CD4-positive, alpha-beta T cell treated with Interleukin-15 for 4 hours (primary cell): ENCODE measurements at places on chromosomes 3 and 15.

- peak; percentile 23 for DNase-seq
These were observed 11.7 kb upstream of the WNT7A start for GRCh38 chr3:13891492-13892073.

GRCh38 chr15:64636556-64636955 lies 138.8 kb downstream of the RBPMS2 start:
- no peak for DNase-seq

- DNase-seq = no peak
These were observed 16.2 kb upstream of the BAHD1 start for GRCh38 chr15:40424483-40425115.

- DNase-seq = no peak
These were observed 86.7 kb upstream of the LIMD1 start for GRCh38 chr3:45507820-45508317.

DNA sequence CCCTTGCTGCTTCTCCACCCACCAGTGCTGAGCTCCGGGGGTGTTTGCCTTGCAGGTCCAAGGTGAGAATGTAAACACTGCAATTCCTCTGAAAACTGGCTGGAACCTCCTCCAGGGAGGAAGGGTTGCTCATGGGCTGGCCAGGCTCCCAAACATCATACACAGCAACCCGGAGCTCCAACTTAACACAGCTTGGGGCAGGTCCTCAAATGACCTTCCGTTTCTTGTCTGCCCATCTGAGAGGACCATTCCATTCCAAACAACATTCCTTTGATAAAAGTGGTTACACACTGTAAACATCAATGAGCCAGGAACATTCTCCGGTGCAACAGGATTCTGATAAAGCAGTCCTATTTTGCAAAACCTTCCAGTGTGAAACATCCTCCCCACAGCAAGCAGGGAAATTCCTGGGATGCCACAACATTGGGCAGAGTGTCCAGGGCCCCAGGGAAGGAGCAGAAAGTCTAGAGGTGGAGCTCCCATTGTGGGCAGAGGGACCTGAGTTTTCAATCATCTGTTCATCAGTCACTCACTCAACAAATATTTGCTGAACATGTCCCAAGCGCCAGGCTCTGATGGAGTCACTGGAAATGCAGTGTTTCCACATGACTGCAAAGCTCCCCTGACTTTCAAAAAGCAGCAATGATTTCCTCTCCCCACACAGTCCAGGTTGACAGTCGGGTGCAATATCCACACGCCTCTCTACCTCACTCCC lies 7.3 kb upstream of the HEG1 start:
- no peak for DNase-seq

GRCh38 chr15:39494462-39494861 lies 86.4 kb upstream of the THBS1 start:
- DNase-seq = no peak

GRCh38 chr3:181756645-181757297 lies 45.0 kb downstream of the SOX2 start:
- no peak for DNase-seq

- DNase-seq = no peak
These were observed 5.6 kb upstream of the CLEC3B start for GRCh38 chr3:45020534-45020933.

DNA sequence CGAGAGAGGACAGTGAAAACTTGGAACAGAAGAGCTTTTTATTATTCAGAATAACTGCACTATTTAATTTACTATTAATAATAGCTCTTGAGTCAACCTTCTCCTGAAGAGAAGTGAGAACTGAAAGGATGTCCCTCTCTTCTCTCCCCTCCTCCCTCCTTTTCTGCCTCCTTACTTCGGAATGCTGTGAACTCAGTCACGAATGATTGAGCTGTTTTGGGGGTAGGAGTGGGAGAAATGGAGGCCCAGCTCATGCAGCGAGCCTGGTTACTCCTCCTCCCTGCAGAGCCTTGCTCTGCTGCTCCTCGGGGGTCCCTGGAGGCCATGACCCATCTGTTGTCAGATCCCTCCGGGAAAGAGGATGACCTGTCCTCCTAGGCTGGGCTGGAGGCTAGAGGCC lies 20.3 kb upstream of the INSYN1 start:
- DNase-seq = no peak

DNA sequence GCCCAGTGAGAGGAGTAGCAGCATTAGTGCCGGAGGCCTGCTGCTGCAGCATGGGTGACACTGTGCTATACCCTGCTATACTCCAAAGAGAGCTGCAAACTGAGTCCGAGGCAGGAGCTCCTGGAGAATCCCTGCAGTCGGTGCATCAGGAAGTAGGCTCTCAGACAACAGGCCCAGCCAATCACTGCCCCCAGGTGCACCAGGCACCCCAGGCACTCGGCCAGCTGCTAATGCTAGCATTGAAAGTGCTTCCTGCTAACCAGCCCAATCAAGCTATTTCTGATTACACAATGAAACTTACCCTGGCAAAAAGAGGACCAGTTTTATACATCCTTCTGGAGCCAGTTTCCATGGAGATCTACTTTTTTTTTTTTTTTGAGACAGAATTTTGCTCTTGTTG lies 45.6 kb upstream of the IREB2 start:
- DNase-seq = no peak

GRCh38 chr15:34039790-34040113 lies 748 bp upstream of the AVEN start:
- peak; percentile 2 for DNase-seq

GRCh38 chr15:90049030-90049429 lies 47.9 kb downstream of the ZNF710 start:
- DNase-seq = no peak

DNA sequence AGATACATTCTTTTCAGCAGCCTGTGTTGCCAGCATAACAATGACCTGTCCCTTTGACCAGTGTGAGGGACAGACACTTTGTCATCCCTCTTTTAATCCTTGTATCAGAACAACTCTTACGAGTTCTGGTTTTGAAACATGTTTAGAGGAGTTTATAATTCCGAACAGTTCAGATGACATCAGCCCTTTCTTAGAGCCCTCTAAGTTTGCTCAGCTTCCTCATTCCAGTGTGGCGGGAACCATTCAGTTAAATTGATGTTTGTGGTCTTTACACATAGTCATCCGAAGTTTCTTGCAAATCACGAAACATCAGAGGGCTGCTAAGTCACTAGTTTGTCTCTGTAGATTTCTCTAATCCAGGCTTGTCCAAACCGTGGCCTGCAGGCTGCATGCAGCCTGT lies 102.5 kb downstream of the AKAP13 start:
- no peak for DNase-seq

GRCh38 chr15:36479200-36479896 lies 100.1 kb upstream of the CDIN1 start:
- no peak for DNase-seq
